ENCODE measurements at places on chromosomes 1 and 21. TPM values are rescaled to one million over a fixed set of nuclear protein-coding genes. Genes with fewer than 3 reads are reported as not detected.

The ST6GALNAC3 gene
- 1.8 TPM for polyA plus RNA-seq

The RAB25 gene
- 237 TPM for polyA plus RNA-seq

The LCE1E gene
- polyA plus RNA-seq = not detected

The AIM2 gene
- polyA plus RNA-seq = 1.6 TPM

The GUCA2A gene
- polyA plus RNA-seq = 476 TPM

The GCSAML gene
- polyA plus RNA-seq = 0.04 TPM

The SLC30A10 gene
- polyA plus RNA-seq = 4.6 TPM

The CYYR1 gene
- 2.4 TPM for polyA plus RNA-seq

The GPA33 gene
- polyA plus RNA-seq = 363 TPM

The TMEM59 gene
- 187 TPM for polyA plus RNA-seq

The PLA2G2A gene
- polyA plus RNA-seq = 1,282 TPM

The SELP gene
- 6.6 TPM for polyA plus RNA-seq

GRCh38 chr1:23867895-23868556 lies at the start of gene FUCA1:
Gene FUCA1 (minus strand): TSS chr1:23868290. CDS start chr1:23868286, 4 bp downstream.
- peak; percentile 96 for DNase-seq

- DNase-seq = no peak
Measured at GRCh38 chr1:111054656-111055055, 85.2 kb downstream of the DRAM2 start.

- peak; percentile 70 for DNase-seq
Measured at GRCh38 chr21:31580866-31581276, 78.6 kb upstream of the SOD1 start.

DNA sequence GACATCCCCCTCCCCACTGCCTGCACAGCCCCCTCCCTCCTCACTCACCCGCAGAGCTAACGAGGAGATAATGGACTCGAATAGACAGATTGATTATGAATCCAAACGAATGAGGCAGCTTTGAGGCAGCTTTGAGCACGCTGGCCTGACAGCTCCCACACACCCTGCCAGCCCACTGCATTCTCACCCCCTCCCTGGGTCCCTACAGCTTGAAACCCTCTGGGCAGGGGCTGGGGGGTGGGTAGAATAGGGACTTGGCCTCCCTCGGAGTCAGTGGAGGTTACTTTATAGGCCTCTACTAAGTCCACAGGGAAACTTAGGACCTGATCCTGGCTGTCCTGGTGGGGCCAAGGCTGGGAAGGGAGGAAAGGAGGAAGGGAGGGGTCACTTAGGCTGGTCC lies 1.9 kb downstream of the NTRK1 start:
- DNase-seq = no peak

- no peak for DNase-seq
Measured at GRCh38 chr1:212607913-212608391, 609 bp upstream of the ATF3 start.

DNA sequence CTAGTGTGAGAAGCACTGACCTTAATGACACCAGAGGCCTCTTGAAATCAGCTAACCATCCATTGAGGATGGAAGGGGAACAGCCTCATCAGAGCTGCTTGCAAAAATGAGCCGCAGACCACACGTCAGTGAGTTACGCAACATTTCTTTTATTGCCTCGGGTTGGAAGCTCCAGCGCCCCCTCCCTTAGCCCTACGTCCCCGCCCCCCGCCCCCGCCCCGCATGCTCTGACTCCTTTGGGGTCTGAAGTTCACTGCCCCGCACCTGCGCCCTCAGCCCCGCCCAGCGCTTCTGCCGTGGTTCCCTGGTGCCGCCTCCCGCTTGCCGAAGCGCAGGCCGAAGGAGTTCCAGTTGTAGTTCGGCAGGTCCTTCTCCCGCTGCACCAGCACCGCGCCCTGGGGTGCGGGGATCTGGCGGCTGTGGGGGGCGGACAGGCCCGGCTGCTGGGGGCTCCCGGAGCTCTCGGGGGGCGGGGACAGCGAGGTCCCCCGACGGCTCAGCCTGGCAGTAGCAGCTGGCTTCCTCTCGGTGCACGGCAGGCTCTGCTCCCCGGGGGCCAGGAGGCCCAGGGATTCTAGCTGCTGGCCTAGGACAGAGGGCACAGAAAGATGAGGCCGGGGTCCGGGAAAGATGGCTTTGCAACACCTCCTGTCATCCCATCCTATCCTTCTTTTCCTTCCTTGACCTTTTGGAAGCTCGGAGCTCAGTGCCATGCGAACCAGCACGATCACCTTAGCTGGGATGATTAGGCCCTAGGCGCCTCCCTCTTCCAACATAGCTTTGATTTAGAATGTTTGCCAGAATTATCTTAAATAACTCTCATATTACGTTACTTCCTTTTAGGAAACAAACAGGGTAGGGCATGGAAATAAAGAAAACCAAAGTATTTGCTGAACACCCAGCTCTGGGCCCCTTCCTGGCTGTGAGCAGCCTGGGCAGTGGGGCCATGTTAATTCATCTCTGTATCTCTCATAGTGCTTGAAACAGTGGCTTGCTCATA lies 5.8 kb downstream of the KISS1 start:
- DNase-seq = no peak

- no peak for DNase-seq
Measured at GRCh38 chr1:192546596-192547190, 28.9 kb upstream of the RGS1 start.

GRCh38 chr1:38558500-38559445 lies 300.8 kb downstream of the RRAGC start:
- DNase-seq = no peak

DNA sequence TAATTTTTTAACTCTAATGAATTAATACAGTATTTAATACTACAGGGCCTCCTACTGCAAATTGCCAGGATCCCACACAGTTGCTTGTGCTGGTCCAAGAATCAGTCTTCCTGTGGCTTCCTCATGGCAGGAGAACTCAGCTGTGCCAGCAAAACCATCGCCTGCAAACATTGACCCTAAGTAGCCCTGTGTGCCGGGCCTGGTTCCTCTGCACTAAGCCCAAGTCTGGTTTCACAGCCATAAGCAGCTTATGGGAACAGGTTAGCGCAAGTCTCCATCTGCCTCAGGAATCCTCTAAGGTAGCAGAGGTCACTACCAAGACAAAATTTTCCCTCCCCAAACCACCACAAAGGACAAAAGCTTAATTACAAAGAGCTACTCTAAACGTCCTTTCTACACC lies 216.6 kb downstream of the PLA2G4A start:
- DNase-seq = no peak

- DNase-seq = no peak
Measured at GRCh38 chr1:63248216-63248615, 74.2 kb upstream of the FOXD3 start.

- DNase-seq = peak; percentile 86
Measured at GRCh38 chr1:226736001-226736907, 2.8 kb downstream of the ITPKB start.

DNA sequence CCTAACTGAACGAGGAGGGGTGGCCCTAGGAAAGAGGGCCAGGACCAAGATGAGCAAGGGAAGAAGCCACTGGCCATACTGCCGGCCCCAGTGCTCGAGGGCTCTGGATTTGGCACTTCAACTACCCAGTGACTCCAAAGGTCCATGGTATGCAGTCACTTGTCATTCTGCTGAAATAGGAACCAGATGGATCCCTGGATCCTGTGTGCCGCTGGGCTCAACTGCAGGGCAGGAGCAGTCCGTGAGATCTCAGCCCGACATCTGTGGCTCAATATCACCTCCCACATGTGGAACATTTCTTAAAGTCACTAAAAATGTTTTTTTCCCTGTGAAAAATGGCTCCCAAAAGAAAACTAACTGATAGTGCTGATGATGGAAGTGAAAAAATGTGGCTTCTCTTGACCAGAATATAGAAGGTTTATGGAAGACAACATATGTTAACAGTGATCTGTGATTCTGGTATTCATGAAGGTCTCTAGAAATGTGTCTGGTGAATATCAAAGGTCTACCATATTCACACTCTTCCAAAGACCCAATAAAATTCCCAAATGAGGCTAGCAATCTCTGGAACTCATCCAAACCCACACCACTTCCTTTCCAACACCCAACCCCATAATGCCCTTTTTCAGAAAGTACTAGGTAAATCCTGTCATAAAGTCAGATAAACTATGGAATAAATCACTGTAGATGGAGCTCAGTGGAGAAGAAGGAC lies 24.1 kb downstream of the PAFAH2 start:
- no peak for DNase-seq

DNA sequence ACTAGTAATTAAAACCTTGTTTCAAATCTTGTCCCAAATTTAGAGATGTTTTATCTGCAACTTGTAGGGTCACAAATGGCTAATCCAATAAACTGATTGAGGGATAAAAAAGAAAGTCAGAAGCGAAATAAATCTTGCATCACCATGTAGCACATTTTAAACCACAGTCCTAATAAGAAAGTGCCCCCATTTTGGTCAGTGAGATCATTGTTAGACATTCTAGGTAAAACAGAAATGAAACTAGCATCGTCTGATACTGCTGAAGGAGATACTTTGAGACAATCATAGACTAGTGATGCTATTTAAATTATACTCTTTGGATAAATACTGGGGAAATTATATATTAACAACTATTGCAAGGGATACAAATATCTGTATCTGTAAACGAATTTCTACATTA lies 247.9 kb downstream of the AMY1C start:
- no peak for DNase-seq

- no peak for DNase-seq
Measured at GRCh38 chr1:226021401-226021800, 22.3 kb upstream of the SDE2 start.

DNA sequence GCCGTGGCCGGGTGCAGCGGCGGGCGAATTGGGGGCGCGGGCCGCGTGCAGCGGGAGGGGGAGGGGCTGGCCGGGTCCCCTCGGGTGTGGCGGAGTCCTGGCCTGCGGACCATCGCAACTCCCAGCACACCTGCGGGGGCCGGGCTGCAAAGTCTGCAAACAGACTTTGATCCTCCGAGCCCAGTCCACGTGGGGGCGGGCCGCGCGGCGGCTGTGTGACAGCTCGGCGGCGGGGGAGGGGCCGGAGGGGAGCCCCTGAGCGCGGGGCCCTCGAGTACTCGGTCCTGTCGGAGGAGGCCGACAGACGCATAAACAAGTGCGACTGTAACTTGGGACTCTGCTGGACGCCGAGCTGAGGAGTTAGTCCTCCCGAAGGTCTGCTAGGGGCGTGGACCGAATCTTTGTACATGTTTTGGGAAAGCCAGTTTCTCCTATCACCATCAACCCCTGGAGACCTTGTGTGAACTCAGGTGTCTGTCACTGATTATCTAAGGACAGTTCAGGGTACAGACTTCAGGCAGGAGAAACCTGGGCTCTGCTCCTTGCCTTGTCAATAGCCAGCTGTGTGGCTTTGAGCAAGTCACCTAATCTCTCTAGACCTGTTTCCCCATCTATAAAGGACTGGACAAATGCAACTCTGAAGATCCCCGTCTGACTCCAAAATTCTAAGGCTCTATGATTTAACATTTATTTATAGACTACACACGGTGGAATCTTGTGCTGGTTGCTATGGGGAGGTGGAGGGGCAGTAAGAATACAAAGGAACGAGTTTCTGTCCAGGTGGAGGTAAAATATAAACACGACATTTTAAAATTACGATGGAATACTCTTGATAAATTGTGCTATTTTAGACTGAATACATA lies 710 bp upstream of the SLC30A1 start:
- DNase-seq = peak; percentile 91

- peak; percentile 56 for DNase-seq
Measured at GRCh38 chr1:3463891-3464648, 9.6 kb downstream of the ARHGEF16 start.

- DNase-seq = no peak
Measured at GRCh38 chr1:62333441-62333840, 14.2 kb upstream of the KANK4 start.

DNA sequence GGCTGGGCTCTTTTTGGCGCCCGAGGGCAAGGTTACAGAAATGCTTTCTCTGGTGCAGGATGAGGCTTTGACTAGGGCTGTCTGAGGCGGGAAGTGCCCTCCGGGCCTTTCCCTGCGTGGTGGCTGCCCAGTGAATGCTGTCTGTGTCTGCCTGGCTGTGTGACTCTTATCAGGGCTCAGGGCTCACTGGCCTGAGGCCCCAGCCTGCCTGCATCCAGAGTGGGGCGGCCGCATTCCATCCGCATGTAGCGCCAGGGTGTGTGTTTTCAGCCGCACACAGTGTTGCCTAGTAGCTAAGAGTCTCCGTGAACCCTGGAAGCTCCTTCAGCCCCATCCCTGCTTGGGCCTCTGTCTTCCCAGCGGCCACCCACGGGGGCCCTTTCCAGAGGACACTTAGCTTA lies 59.1 kb downstream of the FAAP20 start:
- peak; percentile 91 for DNase-seq

GRCh38 chr1:12012560-12013316 lies 6.6 kb upstream of the MIIP start:
- no peak for DNase-seq

DNA sequence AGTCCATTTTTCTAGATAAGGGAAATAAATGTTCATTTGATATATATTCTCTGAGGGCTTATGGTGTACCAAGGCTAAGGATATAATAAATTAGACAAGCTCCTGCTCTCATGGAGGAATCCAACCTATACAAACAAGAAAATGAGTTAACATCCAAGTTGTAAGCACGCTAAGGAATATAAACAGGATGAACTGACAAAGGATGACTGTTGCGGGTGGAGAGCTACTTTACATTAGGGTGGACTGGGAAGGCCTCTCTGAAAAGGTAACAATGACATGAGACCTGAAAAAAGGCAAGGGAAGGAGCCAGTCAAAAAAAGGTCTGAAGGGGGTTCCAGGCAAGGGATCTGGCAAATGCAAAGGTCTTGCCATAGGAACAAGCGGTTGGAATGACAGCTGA lies 3.1 kb downstream of the BCAR3 start:
- no peak for DNase-seq

DNA sequence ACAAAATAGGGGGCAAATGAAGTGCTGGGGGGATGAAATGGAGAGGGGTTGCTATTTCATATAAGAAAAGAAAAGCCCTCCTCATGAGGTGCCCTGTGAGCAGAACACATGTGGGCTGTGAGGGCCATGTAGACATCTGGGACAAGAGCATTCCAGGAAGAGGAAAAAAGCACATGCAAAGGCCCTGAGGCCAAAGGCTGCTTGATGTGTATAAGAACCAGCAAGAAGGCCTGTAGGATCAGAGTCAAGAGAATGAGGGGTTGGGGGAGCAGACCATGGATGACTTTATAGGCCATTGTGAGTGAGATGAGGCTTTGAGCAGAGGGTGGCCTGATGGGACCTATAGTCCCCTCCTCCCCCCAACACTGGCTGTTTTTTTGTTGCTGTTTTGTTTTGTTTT lies 7.7 kb upstream of the RAB4A start:
- no peak for DNase-seq

- DNase-seq = no peak
Measured at GRCh38 chr21:42975886-42976608, 1.7 kb downstream of the PKNOX1 start.

DNA sequence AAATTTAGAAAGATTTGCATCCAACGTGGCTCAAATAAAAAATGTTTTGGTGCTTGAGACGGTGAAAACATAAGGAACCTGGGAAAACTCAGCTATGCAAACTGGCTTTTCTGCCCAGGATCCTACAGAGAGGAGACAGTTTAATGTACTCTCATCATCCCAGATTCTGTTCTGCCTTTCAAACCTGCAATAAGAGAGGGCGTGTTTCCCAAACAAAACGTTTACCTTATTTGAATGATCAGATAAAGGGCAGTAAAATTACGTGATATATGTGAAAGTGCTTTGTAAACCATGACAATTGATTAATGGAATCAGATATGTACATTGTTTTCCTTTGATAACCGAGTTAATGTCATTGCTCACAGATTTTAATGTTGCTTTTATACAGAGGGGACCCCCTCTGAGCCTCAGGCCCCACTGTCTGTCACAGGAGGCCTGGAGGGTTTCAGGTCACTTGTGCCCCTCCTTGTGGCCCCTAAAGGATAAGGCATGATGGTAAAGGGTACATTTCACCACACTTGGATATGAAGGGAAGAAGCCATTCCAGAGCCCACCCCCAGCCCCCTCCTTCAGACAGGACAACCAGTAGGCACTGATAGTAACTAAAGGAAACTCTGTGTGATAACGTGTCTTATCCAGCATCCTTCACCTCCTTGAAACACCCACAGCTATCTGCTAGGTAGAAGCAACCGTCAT lies 157.6 kb downstream of the EDEM3 start:
- no peak for DNase-seq
